DMS 273 treated with DMSO at 0.1 percent for 48 hours (cell line): ENCODE measurements at places on chromosomes 12 and 14.

- DNase-seq: no peak
Observed at GRCh38 chr14:57227083-57227482, 41.6 kb downstream of the EXOC5 start.

- no peak for DNase-seq
Observed at GRCh38 chr12:84856156-84856900, 56.3 kb downstream of the SLC6A15 start.

DNA sequence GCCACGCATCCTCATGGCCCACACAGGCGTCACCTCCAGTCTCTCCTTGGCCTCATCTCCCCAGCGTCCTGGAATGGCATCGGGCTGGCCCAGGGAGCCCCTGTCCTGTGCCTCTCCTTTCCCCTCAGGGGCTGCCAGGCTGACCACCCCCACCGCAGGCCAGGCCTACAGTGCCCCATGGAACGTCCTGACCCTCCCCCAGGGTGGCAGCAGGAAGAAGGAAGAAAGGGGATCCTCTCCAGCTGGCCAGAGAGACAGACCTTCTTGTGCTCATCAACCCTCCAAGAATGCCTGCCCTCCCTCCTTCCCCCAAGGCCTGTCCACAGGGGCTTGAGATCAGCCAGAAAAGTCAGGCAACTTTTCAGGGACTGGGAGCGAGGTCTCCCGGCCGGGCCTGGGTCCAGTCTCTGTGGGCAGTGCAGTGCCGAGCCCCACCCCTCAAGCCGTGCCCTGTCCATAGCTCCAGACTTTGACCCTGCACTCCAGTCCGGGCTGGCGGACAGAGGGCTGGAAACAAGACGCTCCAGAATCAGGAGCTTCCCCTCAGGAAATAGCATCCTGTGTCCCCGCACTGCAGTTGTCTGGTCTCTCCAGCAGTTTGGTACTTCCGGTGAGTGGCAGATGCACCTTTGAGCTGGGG is at the start of gene DAO:
Gene DAO (plus strand): TSS at position 478 of the 640 bp plus-strand sequence. CDS start 4,915 bp downstream, outside the sequence.
- no peak for DNase-seq

GRCh38 chr14:27367345-27367744 is 769.5 kb upstream of the NOVA1 start:
- DNase-seq: no peak

GRCh38 chr12:80698847-80699542 is 8.4 kb upstream of the MYF6 start:
- no peak for DNase-seq

- DNase-seq: no peak
Observed at GRCh38 chr12:66345212-66345611, 42.9 kb downstream of the HELB start.

- DNase-seq: no peak
Observed at GRCh38 chr12:3207858-3208257, 130.7 kb downstream of the TSPAN9 start.

DNA sequence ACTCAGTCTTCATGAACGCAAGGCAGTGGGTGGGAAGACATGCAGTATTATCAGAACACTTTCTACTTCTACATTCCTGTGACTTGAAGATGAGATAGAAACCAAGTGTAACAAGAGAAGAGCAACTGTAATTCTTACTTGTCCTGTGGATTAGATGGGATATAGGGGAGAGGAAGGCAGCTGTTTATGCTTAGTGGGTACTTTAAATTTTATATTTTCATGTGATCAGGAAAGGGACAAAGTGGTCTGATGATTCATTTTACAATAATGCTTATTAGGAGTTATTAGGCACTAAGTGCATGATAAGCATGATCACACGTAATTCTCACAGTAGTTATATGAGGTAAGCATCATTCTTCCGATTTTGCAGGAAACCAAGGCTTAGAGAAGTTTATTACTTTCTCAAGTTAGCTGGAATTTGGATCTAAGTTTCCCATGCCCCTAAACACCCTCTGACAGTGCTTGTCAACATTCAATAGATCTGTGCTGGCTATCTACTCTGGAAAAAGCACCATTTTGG is 52.7 kb downstream of the PTGER2 start:
- no peak for DNase-seq

- DNase-seq: no peak
Observed at GRCh38 chr12:70379846-70380245, 13.8 kb downstream of the KCNMB4 start.

DNA sequence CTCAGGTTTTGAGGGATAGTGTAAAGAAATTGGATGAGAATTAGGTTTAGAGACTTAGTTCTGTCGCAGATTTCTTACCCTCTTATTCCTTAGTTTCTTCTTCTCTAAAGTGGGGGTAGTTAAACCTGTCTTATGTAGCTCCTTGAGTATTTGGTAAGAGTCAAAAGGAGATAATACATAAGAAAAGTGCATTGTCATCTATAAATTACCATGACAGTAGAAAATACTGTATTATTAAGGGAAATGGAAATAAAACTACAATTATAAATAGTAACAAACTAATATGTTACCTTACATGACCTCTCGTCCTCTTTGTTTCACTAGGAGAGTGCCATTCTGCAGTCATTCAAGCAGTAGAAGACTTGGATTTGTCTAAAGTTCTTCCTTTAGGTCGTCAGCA is 49.0 kb downstream of the UTP20 start:
- DNase-seq: no peak

GRCh38 chr12:43104494-43104893 is 447.5 kb downstream of the ADAMTS20 start:
- no peak for DNase-seq

GRCh38 chr12:49340095-49340870 is 3.3 kb upstream of the C1QL4 start:
- DNase-seq: no peak
